ENCODE measurements at places on chromosomes 1 and 21.
A peak's percentile ranks its signal among the peaks of the same experiment; 100 is the strongest.

- no peak for DNase-seq
Observed at GRCh38 chr1:160750608-160751007, 11.6 kb downstream of the SLAMF7 start.

GRCh38 chr1:232999956-233000625 is 49.7 kb downstream of the NTPCR start:
- DNase-seq: no peak

GRCh38 chr1:226308166-226308722 is 720 bp downstream of the LIN9 start:
- no peak for DNase-seq

GRCh38 chr1:167150492-167150833 is 56.6 kb downstream of the STYXL2 start:
- no peak for DNase-seq

GRCh38 chr1:64163970-64164369 is 39.5 kb upstream of the UBE2U start:
- no peak for DNase-seq

- peak; percentile 27 for DNase-seq
Observed at GRCh38 chr1:167668108-167668507, 38.1 kb downstream of the RCSD1 start.

GRCh38 chr1:162918151-162918754 is 57.3 kb upstream of the CCDC190 start:
- no peak for DNase-seq

DNA sequence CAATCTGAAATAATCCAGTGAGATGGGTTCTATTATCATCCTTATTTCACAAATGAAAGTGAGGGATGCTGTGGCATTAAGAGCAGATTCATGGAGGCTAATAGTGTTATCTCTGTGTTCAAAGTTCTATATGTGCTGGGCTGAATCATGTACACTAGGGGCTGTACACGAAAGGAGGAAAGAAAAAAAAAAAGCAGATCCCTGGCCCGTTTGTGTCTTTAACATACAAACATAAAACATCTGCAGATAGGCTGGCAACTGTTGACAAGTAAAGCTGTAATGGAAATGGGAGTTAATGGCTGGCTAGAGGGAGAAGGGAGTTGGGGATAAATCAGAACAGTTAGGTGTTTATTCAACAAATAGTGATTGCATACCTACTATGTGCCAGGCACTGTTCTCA is 3.1 kb downstream of the WNT2B start:
- DNase-seq: no peak

- no peak for DNase-seq
Observed at GRCh38 chr1:53468374-53468773, 9.2 kb downstream of the DMRTB1 start.

- no peak for DNase-seq
Observed at GRCh38 chr1:245177071-245177900, 22.5 kb downstream of the KIF26B start.

- DNase-seq: no peak
Observed at GRCh38 chr1:89295187-89295586, 22.5 kb upstream of the GBP5 start.

DNA sequence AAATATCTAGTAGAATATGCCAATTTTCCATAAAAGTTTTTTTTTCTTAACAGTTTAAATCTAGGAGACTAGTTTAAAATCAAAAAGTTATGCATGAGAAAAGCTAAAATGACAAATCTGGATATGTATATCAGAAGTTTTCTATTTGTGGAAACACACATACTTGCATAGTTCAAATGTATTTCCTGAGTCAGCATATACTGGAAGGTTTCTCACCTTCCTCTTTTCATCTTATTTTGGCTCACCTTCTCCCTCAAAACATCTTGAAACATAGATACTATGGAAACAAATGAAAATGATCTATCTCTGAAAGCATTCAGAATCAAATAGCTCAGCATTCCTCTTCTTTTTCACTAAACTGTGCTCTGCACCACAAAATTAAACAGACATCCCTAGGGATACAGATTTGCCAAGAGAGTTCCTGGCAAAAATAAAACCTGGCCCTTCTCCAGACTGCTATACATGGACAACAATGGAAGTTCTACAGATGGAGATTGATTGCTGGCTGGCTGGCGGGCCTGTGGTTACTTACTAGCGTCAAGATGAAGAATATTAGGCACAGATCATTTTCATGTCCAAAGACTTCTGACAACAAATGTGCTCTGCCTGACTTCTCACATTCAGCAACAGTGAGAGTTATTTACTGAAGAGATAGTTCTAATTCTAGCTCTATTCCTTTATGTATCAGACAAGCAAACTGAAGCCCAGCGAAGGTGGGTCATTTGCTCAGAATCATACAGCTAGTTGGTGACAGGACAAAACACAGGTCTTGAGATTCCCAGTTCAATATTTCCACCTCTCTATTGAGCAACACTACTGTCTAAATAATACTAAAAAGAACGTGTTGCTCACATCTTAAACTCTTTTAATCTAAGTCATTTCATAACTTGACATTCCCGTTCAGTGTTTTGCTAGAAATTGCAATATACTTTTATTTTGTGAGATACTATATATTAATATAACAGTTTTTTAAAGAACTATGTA is 26.6 kb downstream of the DIPK1A start:
- no peak for DNase-seq

- DNase-seq: peak; percentile 77
Observed at GRCh38 chr21:25722631-25723030, 12.1 kb downstream of the ATP5PF start.

DNA sequence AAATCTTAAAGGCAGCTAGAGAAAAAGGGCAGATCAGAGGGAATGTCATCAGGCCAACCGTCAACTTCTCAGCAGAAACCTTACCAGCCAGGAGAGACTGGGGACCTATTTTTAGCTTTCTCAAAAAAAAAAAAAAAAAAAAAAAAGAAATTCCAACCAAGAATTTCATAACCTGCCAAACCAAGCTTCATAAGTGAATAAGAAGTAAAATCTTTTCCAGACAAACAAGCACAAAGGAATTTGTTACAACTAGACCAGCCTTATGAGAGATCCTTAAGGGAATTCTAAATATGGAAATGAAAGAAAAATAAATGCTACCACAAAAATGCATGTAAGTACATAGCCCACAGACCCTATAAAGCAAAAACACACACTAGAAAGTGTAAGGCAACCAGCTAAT is 267.7 kb downstream of the AKT3 start:
- no peak for DNase-seq

DNA sequence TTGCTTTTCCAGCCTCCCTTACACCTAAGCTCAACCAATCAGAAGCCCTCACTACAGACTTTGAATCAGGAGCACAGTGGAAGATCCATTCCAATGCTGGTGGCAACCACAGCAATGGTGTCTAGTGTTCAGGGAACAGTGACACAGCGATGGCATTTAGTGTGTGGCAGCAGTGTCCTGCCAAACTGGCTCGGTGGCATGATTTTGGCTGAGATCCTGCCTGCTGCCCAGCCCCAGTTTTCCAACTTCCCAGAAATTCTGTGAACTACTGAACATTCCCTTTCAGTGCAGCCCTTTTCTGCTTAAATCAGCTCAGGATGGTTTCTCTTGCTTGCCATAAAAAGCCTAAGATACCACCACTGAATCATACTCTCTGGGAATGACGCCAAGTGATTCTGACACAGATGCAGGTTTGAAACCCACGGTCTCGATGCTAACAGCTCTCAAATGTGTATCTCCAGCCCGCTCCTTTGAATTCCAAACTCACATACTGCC is 8.8 kb downstream of the ASAP3 start:
- no peak for DNase-seq

DNA sequence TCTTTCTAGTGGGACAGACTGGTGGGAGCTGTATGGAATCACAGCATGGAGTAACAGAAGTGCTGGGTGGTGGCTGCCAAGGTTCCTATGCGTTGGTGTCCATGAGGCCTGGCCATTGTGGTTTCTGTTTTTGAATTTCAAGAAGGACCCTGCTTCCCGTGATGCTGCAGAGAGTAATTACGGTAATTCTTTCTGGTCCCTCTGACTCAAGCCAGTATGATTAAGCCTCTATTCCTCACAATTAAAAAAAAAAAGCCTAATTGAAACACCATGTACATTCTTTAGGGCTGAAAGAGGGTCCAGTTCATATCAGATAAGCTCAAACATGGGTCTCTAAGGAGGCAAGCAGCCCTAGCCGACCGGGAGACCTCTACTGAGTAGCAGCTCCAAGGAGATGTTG is 10.5 kb upstream of the C1orf21 start:
- DNase-seq: no peak

- peak; percentile 35 for DNase-seq
Observed at GRCh38 chr1:202805886-202806844, 2.1 kb downstream of the KDM5B start.

DNA sequence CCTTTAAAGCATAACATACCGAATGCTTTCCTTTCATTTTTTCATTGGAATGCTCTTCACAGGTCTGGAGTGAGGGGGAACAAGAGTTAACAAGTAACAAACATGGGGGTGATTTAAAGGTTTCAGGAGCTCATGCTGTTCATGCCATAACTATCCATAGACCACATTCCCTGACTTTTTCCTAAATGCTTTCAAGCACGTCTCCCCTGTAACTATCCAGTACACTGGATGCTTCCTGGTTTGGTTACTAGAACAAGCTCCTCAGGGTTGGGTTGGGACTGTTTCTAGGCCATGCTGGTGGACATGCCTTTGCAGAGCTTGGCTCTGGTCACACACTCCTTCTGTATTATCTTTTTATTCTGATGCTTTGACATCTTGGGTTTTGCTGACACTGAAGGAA is 38.6 kb downstream of the KCNK1 start:
- DNase-seq: no peak

- DNase-seq: no peak
Observed at GRCh38 chr21:40886931-40887330, 40.0 kb upstream of the DSCAM start.

DNA sequence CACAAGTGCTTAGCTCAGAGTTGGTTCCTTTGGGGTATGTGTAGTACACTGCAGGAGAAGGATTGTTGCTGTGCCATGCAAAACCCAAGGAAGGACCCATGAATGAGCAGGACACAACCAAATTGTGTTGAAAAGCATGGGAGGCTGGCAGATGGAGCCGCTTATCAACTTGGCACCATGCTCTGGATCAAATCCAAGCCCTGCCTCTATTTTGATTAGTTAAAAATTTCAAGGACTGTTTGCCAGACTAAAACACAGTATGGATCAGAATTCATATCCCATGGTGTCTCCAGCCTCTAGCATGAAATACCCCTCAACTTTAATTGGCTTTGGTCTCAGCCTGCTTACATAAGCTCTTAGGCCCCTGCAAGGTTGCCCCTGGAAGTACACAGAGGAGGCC is 27.8 kb downstream of the CCDC185 start:
- DNase-seq: no peak

GRCh38 chr1:90434460-90434859 is 282.6 kb downstream of the BARHL2 start:
- DNase-seq: no peak

DNA sequence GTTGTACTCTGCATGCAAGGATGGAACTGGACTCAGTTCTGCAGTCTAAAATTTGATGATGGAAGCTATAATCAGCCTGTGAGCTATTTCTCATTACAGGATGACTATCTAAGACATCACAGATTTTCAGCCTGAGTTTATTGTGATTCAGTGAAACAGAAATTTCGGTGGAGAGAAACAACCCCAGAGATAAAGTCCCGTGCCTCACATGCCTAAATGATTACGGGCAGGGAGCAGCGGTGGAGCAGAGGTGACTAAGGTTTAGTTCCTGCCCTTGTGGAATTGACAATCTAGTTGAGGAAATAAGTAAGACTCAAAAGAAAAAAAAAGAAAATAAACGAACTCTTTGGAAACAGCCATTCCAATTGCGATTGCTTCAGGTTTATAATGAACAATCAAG is 96.9 kb downstream of the GRIK3 start:
- DNase-seq: no peak

DNA sequence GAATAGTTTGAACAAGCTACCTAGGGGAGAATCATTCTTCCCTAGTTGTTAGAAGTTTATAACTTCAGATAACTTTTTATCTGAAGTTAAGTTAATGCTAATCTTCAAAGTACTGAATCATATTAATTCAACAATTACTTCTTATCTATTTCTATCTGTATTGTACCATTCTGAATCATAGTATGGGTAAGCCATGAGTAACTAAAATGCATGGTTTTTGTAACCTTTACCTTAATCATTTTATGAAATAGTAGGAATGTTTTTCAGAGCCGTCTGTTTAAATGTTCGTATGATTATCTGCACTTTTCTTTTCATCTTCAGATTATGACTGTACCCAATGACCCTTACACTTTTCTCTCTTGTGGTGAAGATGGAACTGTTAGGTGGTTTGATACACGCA is 50.3 kb upstream of the MPC2 start:
- no peak for DNase-seq

Measured in inflammatory macrophage (primary cell).